ENCODE measurements at places on chromosomes 16 and 17.

- DNase-seq: no peak
These were observed 477.6 kb downstream of the XYLT1 start for GRCh38 chr16:16992975-16993765.

DNA sequence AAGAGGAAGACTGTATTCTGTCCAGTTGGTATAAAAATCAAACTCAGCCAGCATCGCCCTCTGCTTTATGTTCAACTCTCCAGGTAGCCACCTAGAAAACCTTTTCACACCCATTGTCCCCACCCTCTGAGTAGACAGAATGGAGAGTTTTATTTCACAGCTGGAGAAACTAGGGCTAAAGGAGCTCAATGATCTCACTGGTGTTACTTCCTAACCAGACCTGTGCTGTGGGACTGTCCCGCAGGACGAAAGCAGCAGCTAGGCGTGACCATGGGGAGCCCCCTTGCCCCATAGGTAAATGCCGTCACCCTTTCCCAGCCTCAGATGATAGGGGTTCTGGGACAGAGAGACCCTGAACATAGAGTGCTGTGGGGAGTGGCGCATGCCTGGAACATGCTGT, 67.7 kb downstream of the CYLD start:
- no peak for DNase-seq

- DNase-seq: no peak
These were observed 9.0 kb downstream of the NAT9 start for GRCh38 chr17:74767111-74767516.

DNA sequence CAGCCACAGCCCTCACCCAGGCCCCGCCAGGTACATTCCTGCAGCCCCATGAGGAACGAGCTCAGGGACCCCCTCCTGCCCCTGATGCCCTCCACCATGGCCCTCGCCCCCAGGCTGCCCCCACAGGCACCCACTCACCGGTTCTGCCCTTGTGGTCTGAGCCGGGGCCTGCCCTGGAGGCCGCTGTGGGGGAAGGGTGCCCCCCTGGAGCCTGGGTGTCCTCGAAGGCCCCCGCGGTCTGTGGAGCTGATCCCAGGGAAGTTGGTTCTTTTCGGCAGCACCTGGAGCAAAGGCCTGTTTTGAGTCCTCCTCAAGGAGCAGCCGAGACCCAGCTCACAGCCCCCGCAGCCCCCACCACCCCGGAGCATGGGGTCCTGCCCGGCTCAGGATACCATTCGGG, 2.4 kb downstream of the PABPN1L start:
- DNase-seq: no peak

- no peak for DNase-seq
These were observed 11.0 kb upstream of the C16orf74 start for GRCh38 chr16:85761861-85762260.

DNA sequence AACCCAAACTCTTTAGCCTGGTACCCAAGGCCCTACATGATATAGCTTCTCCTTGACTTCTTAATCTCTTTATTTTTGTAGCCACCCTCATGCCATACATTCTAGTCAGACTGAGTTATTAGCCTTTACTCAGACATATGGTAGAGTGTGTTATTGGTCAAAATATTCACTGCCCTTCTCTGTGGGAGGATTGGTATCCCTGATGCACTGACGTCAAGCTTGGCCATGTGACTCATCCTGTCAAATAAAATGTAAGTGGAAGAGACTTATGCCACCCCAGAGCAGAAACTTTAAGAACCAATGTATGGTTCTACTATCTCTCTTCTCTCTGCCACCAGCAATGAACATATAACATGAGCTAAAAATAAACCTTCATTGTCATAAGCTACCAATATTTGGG, 12.2 kb upstream of the BEAN1 start:
- no peak for DNase-seq

GRCh38 chr16:78742501-78743283, 643.2 kb downstream of the WWOX start:
- no peak for DNase-seq

- DNase-seq: no peak
These were observed 7.7 kb upstream of the SP2 start for GRCh38 chr17:47888293-47888692.

DNA sequence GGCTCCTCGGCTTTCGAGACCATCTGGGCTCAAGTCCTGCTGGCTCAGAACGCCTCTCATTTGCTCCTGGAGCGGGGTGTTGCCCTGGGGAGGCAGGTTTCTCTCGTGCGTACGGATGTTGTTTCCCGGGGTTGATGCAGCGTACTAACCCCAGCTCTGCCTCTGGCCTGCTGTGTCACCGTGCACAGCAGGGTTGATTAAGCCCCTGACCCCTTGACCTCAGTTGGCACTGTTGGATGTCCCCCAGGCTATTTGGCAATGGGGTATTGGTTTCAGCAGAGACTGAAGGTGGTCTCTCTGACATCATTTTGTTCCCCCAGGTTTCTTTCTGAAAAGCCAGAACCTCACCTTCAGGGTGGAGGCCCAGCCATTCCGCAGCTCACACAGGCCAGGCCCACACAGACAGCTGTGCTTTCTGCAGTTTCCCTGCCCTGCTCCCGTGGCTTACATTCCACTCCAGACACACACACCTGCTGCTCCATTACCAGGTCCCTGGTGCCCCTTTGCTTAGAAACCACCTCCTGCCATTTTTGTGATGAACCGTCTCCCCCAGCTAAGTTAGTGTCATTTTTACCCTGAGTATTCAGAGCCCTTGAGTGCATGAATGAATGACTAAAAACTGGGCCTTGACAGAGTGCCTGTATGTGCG, 233.5 kb downstream of the CCDC182 start:
- no peak for DNase-seq

DNA sequence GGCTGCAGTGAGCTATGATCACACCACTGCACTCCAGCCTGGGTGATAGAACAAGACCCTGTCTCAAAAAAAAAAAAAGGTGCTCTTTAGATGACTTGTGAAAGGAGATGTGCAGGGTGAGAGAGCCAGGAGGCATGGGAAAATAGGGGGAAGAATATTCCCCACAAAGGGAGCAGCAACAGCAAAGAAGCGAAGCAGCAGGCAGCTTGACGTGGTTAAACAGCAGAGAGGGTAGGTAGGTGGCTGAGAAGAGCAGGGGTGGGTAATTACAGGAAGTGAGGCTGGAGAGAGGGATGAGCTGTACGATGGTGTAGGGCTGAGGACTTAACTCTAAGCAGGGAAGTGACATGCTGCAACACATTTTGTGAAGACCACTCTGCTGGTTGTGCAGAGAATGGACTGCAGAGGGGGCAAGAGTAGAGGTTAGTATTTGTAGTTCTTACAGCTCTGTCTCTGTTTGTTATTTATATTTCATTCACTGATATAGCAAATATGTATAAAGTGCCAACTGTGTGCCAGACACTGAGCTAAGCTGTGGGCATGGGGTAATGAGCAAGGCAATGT, 1.6 kb downstream of the HEATR3 start:
- DNase-seq: peak; percentile 29

DNA sequence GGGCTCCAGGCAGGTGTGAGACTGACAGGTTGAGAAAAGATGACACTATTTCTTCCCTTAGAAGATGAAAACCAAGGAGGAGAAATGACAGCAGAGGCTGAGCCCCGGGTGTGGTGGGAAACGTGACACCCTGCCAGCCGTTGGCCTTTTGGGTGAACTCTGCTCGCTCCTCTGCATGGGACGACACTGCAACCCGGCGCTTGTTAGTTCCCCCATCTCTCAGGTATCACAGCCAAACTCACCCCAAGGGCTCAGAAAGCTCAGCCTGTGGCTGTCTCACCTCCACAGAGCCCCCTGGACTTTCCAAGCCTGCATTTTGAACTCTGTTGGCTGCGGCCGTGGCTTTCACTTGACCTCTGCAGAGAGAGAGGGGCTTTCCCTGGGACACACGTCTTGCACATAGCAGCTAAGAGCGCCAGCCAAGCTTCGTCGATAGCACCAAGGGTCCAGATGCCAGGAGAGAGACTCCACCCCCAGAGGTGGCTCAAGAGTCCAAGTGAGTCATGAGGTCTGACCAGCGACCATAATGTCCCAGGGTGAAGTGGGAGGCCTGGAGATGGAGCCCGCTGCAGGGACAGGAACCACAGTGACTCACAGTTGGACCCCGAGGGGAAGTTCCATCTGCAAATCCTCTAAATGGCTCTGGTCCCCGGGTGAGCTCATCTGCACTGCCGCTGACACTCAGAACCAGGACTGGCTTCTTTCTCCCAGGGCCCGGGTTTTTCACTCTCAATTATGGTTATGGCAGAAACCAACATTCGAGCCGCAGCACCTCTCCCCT, 301.9 kb downstream of the SOX9 start:
- no peak for DNase-seq

DNA sequence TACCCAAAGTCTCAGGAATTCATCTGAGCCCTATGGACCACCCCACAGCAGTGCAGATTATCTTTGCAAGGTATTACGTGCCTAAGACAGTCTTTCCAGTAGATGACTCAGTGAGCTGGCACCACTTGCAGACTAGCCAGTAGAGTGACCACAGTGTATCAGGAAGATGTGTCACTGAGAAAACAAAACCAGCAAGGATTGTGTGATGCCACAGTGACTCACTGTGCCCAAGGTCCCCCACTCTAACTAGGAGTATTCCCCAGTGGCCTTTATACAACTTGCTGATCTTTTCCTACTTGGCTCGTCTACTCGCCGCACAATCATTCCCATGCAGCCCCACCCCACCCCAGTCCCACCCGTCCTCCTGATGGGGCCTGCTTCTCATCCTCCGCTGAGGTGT, 26.8 kb upstream of the PRKCA start:
- DNase-seq: no peak

- DNase-seq: no peak
These were observed 3.7 kb upstream of the DPEP2 start for GRCh38 chr16:68003031-68003430.

DNA sequence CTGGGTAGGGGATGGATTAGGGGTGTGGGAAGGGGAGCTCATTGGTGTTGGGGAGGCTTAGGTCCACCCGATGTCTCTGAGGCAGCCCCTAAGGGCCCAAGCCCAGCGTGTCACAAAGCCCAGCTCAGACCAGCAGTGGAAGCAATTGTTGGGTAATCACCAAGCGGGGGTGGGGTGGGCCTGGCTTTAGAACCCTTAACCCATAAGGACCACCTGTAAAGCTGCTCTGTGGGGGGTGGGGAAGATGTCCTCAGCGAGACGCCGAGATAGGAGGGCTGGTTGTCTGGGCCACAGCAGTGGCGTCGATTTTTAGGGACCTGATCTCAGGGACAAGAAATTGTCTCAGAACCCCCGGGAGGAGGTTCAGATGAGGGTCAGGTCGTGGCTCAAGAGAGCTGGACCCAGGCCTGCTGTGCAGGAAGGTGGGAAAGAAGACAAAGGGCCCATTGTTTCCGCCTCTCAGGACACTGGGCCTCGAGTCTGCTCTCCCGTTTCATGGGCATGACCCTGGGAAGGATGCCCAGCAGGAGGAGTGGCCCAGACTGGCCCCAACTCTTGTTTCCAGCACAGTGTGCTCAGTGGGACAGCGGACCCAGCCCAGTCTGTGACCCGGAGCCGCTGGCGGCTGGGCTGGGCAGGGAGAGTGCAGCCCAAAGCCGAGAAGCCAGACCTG, 15.9 kb downstream of the ST6GALNAC2 start:
- DNase-seq: no peak

GRCh38 chr16:75097941-75098901, 18.4 kb downstream of the LDHD start:
- DNase-seq: no peak

DNA sequence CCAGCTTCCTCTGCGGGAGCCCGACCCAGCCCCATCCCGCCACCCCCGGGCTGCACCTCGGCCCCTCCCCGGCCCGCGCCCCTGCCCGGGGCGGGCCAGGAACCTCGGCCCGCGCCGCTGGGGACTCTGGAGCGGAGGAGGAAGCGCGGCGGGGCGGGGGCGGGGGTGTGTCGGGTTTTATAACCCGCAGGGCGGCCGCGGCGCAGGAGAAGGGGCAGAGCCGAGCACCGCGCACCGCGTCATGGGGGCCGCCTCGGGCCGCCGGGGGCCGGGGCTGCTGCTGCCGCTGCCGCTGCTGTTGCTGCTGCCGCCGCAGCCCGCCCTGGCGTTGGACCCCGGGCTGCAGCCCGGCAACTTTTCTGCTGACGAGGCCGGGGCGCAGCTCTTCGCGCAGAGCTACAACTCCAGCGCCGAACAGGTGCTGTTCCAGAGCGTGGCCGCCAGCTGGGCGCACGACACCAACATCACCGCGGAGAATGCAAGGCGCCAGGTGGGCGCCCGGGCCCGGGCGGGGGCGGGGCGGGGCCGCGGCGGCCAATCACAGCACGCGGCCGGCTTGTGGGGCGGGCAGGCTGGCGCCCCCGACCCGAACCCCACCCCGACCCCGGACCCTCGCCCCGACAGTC, at the start of gene ACE:
Gene ACE, plus strand, starts transcription at position 208 of the 626 bp plus-strand sequence. Its CDS starts 34 bp downstream, at position 242.
- DNase-seq: peak; percentile 78

DNA sequence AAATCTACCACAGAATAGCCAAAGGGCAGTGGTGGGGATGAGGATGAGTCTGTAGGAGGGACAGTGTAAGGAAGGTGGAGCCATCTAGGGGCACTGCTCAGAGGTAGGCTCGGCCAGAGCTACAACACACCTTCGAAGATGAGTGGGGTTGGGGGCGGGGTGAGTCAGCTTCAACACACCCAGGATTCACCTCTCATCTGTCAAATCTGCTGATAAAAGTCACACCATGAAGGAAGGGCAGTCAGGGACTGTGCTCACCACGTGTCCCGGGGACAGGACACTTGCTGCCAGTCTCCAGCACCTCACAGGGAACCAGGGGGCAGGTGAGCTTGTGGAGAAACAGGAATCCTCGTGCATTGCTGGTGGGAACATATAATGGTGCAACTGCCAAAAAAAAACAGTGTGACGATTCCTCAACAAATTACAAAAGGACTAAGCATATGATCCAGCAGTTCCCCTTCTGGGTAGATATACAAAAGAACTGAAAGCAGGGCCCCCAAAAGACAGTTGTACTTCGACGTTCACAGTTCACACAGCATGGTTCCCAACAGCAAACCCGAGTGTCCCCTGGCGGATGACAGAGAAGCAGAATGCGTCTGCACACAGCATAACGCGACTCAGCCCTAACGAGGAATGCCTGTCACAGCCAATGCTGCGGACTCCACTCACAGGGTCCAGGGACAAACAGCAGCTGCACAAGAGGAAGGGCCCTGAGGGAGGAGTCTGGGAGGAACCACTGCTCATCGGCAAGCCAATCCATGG, 133.1 kb downstream of the ANKRD11 start:
- DNase-seq: no peak

- no peak for DNase-seq
These were observed 1.1 kb downstream of the RAI1 start for GRCh38 chr17:17682293-17682736.

DNA sequence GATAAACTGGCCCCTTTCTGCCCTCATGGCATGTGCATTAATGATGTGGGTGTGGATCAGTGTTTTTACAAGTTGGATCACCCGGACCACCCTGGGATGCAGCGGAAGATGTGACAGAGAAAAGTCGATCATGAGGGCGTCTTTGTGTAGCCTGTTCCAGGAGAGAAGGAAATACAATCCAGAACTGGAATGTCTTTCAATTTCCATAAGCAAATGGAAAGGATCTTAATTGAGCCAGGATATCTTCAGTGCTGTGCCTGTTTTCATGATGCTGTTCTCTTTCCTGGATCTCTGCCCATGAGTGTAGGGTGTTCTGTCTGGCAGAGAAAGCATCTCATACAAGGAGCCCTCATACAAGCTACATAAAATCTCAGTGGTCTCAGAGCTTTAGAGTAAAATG, 481.4 kb downstream of the XYLT1 start:
- no peak for DNase-seq

- DNase-seq: peak; percentile 35
These were observed 9.5 kb upstream of the UNK start for GRCh38 chr17:75774991-75775668.
